ENCODE measurements at places on chromosomes 4 and X.

- no peak for DNase-seq
Measured at GRCh38 chr4:66887061-66887460, 658.2 kb downstream of the CENPC start.

DNA sequence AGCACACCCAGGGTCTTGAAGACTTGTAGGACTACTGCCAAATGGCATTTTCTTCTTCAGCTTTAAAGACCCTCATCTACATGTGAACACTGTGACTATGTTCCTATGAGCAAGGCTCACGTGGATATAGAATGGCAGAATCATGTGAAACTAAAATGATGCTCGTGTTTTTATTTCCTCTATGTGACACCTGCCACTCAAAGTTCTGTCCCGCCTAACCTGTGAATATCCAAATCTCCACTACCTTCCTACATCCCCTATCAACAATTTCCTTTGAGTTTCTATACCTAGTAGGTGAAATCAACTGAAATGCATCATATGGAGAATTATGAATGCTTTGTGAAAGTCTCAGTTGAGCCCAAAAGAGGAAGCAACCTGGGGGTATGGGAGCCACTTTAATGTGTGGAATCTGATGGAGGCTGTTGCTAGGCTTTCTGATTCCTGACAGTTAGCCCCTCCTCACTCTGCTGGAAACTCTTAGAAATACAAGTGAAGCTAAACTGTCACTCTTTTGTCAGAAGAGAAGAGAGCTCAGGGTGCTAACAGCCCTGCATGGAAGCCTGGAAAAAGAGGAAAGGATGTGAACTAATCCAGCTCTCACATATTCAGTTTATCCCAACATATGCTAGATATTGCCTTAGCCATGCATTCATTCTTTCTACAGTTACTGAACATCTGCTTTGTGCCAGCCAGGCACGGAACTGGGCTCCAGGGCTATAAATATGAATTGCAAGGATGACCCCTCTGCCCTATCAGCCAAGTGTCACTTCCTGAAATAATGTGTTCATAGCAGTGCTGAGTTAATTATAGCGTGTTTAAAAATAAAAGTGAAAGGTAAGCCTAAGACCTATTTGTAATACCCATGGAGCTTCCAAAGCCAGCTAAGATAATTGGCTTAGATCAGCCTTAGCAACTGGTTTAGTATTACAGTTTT is 11.0 kb downstream of the LHFPL1 start:
- no peak for DNase-seq

GRCh38 chr4:176656108-176656507 is 136.6 kb downstream of the VEGFC start:
- no peak for DNase-seq

- no peak for DNase-seq
Measured at GRCh38 chr4:140523370-140523856, 555 bp upstream of the ELMOD2 start.

DNA sequence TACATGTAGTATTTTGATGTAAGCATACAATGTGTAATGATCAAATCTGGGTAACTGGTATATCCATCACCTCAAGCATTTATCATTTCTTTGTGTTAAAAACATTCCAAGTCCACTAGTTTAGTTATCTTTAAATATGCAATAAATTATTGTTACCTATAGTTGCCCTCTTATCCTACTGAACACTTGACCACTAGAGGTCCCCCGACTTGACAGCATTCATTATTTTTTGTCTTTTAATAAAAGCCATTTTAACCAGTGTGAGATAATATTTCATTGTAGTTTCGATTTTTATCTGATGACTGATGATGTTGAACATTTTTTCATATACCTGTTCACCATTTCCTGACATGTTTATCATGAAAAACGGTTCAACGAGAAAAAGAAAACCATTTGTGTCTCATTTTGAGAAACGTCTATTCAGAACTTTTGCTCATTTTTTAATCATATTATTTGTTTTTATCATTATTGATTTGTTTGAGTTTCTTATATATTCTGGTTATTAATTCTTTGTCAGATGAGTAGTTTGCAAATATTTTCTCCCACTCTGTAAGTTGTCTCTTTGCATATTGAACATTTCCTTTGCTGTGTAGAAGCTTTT is 199.0 kb upstream of the CXXC4 start:
- DNase-seq, result no peak
